Cardiac muscle cell (in vitro differentiated cells and primary cell): ENCODE measurements at places on chromosomes 7 and 10. TPM values are rescaled to one million over a fixed set of nuclear protein-coding genes. Genes with fewer than 3 reads are reported as not detected.
A peak's percentile ranks its signal among the peaks of the same experiment; 100 is the strongest.

GPR141 gene
- 0.51 TPM in 1 of 2 replicates, not detected in the other for total RNA-seq

NANOS1 gene
- 1.0 and 1.5 TPM in 2 replicates for total RNA-seq

PRF1 gene
- 0.07 TPM in 1 of 2 replicates, not detected in the other for total RNA-seq

DNA sequence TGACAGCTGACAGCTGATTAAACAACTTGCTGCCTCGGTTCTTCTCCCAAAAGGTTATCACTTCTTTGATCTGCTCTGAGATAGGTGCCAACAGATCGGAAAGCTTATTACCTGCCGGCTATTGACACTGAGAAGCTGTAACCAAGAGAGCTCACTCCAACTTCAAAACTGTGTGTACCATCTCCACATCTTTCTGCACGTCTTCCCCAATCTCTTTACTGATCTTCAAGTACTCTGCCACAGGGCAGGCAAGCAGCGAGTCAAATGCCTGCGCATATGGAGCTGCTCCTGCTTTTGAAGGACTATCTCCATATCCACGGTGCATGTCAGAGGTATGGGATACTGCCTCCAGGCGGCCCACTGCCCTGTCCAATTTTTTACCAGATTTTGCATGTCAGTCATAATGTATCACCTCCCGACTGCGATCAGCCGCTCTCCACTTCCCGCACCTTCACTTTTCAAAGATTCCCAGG is 352 bp upstream of the ZNF485 start:
- H3K27me3 ChIP-seq = no peaks in the 10 kb centered on the region
- no peaks in the 10 kb centered on the region for H3K36me3 ChIP-seq
- H3K4me1 ChIP-seq = no peaks in the 10 kb centered on the region
- H3K27ac ChIP-seq = no peak overlapping the region
- peak overlapping the region; percentile 91 for H3K4me3 ChIP-seq

- no peak overlapping the region for H3K27ac ChIP-seq
- no peak overlapping the region for H3K4me3 ChIP-seq
- H3K4me1 ChIP-seq = no peaks in the 10 kb centered on the region
- peak; percentile 17 for DNase-seq
- no peaks in the 10 kb centered on the region for H3K27me3 ChIP-seq
- H3K36me3 ChIP-seq = no peaks in the 10 kb centered on the region
Measured at GRCh38 chr7:114182837-114183236, 231.8 kb upstream of the FOXP2 start.
